G401 (cell line): ENCODE measurements at places on chromosomes 16 and 17. TPM values are rescaled to one million over a fixed set of nuclear protein-coding genes. Genes with fewer than 3 reads are reported as not detected.

NPIPA2 gene
- 0.37 TPM in 1 of 2 replicates, not detected in the other for total RNA-seq

TP53TG3D gene
- 2.1 and 4.2 TPM in 2 replicates for total RNA-seq

ZNF213 gene
- 0.31 and 0.61 TPM in 2 replicates for total RNA-seq

RASL10B gene
- 18.4 and 19.5 TPM in 2 replicates for total RNA-seq

PERCC1 gene
- total RNA-seq, result not detected in 2 replicates

TNFRSF17 gene
- total RNA-seq, result not detected in 2 replicates

GRCh38 chr17:17205368-17206123 lies 587 bp downstream of the PLD6 start:
- no peak for DNase-seq

DNA sequence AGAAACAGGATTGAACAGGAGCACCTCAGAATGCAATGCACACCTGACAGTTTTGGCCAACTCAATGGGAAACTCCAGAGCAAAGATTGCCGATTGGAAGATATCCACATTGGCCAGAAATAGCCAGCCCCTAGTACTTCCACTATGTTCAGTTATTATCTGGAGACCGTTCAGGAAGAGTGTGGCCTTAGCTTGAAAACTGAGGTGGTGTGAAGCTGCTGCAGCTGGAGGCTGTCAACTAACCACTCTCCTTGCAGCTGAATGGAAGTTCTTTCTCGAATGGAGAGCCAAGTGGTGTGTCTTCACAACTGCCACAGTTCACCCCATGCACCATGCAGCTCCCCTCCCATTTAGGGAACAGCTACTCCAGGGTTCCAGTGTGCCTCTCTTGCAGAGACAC lies 61.9 kb upstream of the DHX40 start:
- DNase-seq, result no peak

DNA sequence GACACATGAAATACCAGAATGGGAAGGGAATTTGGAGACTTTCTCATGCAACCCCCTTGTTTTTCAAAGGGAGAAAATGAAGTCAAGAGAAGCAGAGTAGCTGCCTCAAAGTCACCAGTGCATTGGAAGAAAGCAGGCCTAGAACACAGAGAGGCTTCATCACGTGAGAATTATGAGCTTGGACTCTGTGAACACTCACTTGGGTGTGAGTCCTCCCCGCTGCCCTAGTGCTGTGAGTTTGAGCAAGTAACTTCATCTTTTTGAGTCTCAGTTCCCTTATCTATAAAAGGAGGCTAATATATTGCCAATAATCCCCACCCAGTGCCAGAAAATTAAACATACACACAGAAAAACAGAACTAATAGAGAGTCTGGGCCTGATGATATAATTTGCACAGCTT lies 315.8 kb downstream of the XYLT1 start:
- no peak for DNase-seq

GRCh38 chr17:56831369-56832095 lies 2.2 kb downstream of the C17orf67 start:
- DNase-seq, result no peak

- no peak for DNase-seq
Measured at GRCh38 chr17:79802736-79803420, 6.0 kb upstream of the CBX8 start.

DNA sequence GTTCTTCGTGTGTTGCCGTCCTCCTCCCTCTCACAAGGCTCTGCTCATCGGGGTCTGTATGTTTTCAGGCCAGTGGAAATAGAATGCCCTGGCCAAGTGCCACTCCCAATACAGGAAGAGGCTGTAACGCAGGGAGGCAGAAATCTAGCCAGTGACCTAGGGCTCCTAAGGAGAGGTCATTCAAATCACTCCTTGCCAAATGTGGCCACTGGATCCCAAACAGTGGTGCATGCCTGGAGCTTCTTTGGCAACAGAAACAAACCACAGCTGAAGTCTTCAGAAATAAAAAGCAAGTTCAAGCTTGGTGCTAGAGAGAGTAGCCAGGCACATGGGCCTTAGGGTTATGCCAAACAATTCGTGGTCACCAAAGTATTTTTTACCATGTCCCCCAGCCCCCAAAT lies 66.1 kb downstream of the SMG6 start:
- no peak for DNase-seq

DNA sequence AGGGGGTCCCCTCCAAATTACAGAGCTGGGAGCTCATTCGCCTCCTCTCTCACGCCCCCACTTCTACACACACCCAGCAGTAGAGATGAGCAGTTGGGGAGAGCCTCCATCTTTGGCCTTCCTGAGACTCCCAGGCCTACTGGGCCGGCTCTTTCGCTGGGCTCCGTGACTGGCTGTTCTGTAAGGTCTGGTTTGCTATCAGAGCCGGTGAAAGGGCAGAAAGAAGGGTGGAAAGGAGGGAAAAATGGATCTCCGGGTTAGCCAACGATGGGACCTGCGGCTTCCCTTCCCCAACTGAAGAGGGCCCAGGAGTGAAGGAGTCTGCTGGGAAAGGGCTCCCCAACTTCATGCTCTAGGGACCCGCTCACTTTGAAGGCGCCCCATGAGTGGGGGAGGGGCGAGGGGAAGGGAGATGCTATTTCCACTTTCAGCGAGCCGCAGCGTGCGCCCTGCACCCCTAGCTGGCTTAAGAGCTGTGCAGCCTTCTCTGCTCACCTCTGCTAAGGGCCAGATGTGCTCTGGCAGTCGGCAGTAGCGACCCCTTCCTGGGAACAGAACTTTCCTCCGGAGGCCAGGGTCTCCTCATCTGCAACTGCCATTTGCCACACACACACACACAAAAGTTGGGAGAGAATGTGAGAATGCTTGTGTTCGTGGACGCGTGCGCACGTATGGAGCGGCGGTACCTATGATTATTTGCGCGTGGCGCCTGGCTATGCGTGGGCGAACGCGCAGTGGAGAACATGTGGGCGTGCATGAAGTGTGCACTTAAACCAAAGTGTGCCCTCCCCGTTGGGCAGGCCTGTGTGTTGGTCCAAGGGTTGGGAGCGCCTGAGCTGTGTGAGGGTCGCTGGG lies 2.9 kb upstream of the FOXF1 start:
- no peak for DNase-seq
